A549 treated with dexamethasone at 1 μM for 4 hours (cell line): ENCODE measurements at places on chromosomes 2 and 18. TPM values are rescaled to one million over a fixed set of nuclear protein-coding genes. Genes with fewer than 3 reads are reported as not detected.

ERICH2 gene
- not detected in 5 replicates for total RNA-seq

DIPK1C gene
- total RNA-seq: 0.02 TPM in 1 of 5 replicates, not detected in the others

TMEM163 gene
- 0.06 to 0.09 TPM (median 0.07 TPM) in 4 of 5 replicates, not detected in the other for total RNA-seq

ADI1 gene
- 49.7 to 61.1 TPM (median 55.0 TPM) in 5 replicates for total RNA-seq

DSG2 gene
- total RNA-seq: 45.6 to 69.2 TPM (median 64.0 TPM) in 5 replicates

DRC1 gene
- 0.07 to 0.36 TPM (median 0.15 TPM) in 5 replicates for total RNA-seq
